ENCODE measurements at places on chromosomes 7 and 10. TPM values are rescaled to one million over a fixed set of nuclear protein-coding genes. Genes with fewer than 3 reads are reported as not detected.

DNA sequence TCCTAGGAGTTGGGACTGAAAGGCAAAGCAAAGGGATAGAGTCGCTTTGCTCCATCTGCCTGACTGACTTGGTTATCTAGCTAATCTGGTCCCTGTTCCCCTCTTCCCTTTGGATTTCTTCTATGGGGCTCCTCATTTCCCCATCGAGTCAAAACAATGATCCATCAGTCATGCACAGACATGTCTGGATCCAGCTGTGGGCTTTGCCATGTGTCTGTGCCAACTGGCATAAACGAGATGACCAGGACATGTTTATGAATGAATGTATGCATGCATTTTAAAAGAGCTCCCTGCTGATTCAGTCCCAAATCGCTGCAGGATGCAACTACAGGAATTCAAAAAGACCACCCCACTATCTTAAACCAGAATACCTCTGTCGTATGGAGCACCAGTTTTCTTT, 122.0 kb downstream of the ARL4A start:
- no peaks in the 10 kb centered on the region for H3K4me1 ChIP-seq
- H3K36me3 ChIP-seq: no peaks in the 10 kb centered on the region
- no peak overlapping the region for H3K4me3 ChIP-seq
- no peak for DNase-seq

GRCh38 chr10:75599875-75600648, 168.6 kb downstream of the LRMDA start:
- no peak for DNase-seq
- H3K4me3 ChIP-seq: no peak overlapping the region
- no peaks in the 10 kb centered on the region for H3K27me3 ChIP-seq
- H3K4me1 ChIP-seq: peaks cover 6% of the 10 kb centered on the region
- H3K27ac ChIP-seq: no peak overlapping the region

Gene KIAA1217
- 23.3 TPM for total RNA-seq

Gene TUBB8
- total RNA-seq: not detected

DNA sequence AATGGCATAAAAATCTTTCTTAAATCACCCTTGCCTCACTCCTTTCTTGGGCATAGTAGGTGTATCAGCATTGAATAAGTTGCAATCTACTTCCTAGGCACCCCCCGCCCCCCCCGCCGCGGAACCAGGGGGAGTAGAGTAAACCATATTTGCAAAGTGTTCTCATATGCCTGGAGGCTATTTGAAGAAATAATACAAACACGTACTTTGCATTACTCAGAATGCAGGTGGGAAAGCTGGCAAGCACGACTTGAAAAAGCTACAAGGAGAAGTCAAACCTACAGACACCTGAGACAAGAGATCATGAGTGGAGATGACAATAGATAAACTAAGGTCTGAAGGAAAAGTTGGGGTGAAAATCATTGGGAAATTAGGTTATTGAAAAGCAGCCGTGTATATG, 65.6 kb downstream of the POM121L12 start:
- no peak for DNase-seq
- H3K27me3 ChIP-seq: no peaks in the 10 kb centered on the region
- no peaks in the 10 kb centered on the region for H3K4me1 ChIP-seq

GRCh38 chr10:30963992-30964930, 67.4 kb downstream of the ZNF438 start:
- no peaks in the 10 kb centered on the region for H3K27me3 ChIP-seq
- no peak overlapping the region for H3K4me3 ChIP-seq
- H3K4me1 ChIP-seq: no peaks in the 10 kb centered on the region
- H3K36me3 ChIP-seq: no peaks in the 10 kb centered on the region
- no peak overlapping the region for H3K27ac ChIP-seq

- H3K27ac ChIP-seq: no peak overlapping the region
- H3K36me3 ChIP-seq: no peaks in the 10 kb centered on the region
- H3K4me3 ChIP-seq: no peak overlapping the region
- H3K27me3 ChIP-seq: no peaks in the 10 kb centered on the region
These were observed 18.0 kb downstream of the PURB start for GRCh38 chr7:44867073-44867995.

DNA sequence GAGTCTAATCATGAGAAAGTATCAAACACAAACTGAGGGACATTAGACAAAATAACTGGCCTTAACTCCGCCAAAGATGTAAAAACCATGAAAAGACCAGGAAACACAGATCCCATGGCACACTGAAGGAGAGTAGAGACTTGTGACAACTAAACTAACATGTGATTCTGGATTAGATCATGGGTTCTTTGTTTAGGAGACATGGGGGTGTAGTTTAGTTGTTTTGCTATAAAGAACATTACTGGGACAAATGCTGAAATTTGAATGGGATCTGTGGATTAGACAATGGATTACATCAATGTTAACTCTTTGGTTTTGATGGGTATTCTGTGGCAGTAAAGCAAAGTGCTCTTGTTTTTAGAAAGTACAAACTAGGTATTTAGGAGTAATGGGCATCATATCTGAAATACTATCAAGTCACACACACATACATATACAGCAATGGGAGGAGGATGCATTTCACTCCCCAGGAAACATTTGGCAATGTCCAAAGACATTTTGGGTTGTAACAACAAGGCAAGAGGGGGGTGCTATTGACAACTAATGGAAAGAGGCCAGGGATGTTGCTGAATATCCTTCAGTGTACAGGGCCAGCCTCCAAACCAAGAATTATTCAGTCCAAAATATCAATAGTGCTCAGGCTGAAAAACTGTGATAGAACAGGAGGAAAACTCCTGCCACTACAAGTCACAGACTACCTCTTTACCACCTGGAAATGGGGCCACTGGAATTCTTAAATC, 32.4 kb downstream of the WAPL start:
- no peak for DNase-seq
- no peaks in the 10 kb centered on the region for H3K27me3 ChIP-seq
- no peaks in the 10 kb centered on the region for H3K4me1 ChIP-seq
- H3K4me3 ChIP-seq: no peak overlapping the region
- H3K36me3 ChIP-seq: peaks cover 4% of the 10 kb centered on the region

DNA sequence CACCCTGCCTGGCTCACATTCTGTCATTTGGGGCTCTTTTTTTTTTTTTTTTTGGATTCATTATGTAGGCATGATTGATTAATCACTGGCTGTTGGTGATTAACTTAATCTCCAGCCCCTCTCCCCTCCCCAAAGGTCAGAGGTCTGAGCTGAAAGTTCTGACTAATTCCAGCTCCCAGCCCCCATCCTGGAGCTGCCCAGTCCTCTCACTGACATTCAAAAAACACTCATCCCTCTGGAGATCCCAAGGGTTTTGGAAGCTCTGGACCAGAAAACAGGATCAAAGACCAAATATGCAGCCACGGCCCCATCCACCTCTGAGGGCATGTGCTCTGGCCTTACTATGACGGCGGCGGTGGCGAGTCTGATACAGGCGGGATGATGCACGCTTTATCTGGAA, 53.8 kb downstream of the RBM17 start:
- H3K36me3 ChIP-seq: no peaks in the 10 kb centered on the region
- H3K27ac ChIP-seq: no peak overlapping the region
- H3K4me3 ChIP-seq: no peak overlapping the region
- no peaks in the 10 kb centered on the region for H3K4me1 ChIP-seq
- H3K27me3 ChIP-seq: no peaks in the 10 kb centered on the region
- no peak for DNase-seq

Gene FANK1
- total RNA-seq: 4.3 TPM

- no peak overlapping the region for H3K4me3 ChIP-seq
- H3K27ac ChIP-seq: no peak overlapping the region
- no peaks in the 10 kb centered on the region for H3K36me3 ChIP-seq
- H3K27me3 ChIP-seq: no peaks in the 10 kb centered on the region
- no peak for DNase-seq
These were observed 131.2 kb downstream of the GFRA1 start for GRCh38 chr10:116141855-116142254.

Gene SNCG
- 1.7 TPM for total RNA-seq

All from pancreas (tissue), 10 donors.